ENCODE measurements at places on chromosomes 1 and 21.

- DNase-seq: peak; percentile 88
These were observed 38.7 kb upstream of the ZNF124 start for GRCh38 chr1:247210376-247211117.

GRCh38 chr1:29852248-29852647 lies 615.9 kb downstream of the PTPRU start:
- no peak for DNase-seq

- DNase-seq: no peak
These were observed 44.5 kb downstream of the PHTF1 start for GRCh38 chr1:113714606-113715269.

DNA sequence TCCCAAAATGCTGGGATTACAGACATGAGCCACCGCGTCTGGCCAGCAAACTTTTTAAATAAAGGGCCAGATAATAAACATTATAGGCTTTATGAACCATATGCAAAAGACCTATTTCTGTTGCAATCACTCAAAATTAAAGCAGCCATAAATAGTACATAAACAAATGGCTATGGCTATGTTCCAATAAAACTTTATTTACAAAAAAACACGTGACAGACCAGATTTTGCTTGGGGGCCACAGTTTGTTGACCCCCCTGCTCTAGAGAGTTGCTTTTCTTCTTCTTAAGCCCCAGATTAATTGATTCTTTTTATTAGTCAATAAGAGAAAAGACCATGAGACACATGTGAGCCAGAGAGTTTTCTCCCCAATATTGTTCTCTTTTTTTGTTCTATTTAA lies 138.3 kb downstream of the MACF1 start:
- DNase-seq: no peak

- no peak for DNase-seq
These were observed 35.5 kb downstream of the CAPN2 start for GRCh38 chr1:223747838-223748335.

DNA sequence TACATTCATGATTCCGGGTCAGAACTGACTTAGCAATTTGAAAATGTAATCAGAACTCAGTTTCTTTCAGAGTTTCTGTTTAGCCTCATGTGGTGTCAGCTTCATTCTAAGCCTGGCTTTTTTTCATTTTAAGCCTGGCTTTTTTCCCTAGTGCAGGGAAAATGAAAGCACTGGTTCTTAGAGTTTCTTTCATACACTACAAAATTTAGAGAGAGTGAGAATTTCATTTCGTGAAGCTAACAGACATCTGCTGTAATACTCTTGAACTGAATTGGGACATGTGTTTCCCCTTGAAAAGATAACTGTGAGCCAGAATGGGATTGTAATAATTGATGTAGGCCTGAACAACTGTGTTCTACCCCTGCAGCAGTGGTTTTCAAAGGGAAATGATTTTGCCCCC lies 95.3 kb upstream of the KIAA0040 start:
- DNase-seq: no peak

DNA sequence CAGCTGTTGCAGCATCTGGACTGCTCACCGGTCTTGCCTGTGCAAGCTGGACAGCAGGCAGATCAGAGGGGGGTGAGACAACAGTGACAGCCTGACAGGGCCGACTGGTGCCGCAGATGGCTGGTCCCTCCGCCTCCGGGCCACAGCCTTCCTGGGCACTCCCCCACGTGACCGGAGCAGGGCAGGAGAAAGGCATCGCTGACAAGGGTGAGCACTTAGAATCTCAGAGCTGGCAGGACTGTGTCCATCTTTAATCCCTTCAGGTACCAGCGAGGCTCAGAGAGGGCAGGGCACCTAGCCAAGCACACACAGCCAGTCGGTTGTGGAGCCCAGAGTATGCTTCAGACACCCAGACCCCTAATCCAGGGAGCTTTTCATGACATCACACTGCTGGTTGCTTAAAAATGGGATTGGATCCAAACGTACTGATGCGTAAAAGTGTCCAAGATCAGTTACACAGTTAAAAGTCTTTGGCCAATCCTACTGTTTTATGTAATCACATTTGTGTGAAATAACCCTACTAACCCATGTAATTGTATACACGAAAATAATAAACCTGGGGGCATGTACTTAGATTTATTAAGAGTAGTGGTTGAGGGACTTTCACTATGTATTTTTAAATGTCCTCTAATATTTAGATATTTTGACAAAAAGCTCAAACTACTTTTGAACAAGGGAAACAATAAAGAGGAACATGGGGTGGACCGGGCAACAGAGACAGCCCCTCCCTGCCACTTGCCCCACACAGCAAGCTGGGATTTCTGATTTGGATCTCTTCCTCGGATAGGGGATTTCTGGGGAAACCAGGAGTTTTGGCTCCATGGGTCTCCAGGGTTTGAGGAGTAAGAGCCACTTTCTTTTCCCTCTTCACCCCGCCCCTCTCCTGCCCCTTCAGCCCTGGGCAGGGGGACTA lies 758 bp upstream of the CNTN2 start:
- DNase-seq: no peak

- DNase-seq: no peak
These were observed 4.3 kb downstream of the THEM4 start for GRCh38 chr1:151905070-151905442.

DNA sequence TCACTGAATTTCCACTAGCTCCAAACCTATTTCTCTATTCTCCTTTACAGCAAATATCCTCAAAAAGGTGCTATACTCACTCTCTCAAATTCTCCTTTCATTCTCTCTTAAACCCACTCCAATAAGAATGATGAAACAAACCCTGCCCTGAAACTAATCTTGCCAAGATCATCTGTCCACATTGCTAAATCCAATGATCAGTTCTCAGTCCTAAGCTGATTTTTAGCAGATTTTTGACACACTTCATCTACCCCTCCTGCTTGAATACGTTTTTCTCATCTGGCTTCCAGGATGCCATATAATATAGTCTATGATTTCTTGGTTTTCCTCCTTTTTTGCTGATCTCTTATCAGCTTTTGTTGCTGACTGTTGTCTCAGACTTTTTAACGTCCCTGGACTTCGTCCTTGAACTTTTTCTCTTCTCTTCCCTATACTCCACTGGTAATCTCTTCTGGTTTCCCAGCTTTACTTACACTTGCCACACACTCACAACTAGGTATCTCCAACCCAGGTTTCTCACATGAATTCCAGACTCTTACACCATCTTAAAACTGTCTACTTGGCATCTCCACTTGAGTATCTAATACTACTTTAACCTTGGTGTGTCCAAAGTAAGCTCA lies 35.3 kb downstream of the RERE start:
- no peak for DNase-seq

All from GM18507 (cell line).